ENCODE measurements at places on chromosomes 12 and 14. TPM values are rescaled to one million over a fixed set of nuclear protein-coding genes. Genes with fewer than 3 reads are reported as not detected.

The FOXG1 gene
- not detected for total RNA-seq

The TPPP2 gene
- not detected for total RNA-seq

- H3K27me3 ChIP-seq, result no peaks in the 10 kb centered on the region
- H3K36me3 ChIP-seq, result no peaks in the 10 kb centered on the region
- H3K4me1 ChIP-seq, result no peaks in the 10 kb centered on the region
- no peak for DNase-seq
- peak overlapping the region; percentile 98 for H3K27ac ChIP-seq
- H3K4me3 ChIP-seq, result peak overlapping the region; percentile 81
Measured at GRCh38 chr12:68609998-68610369, 715 bp upstream of the RAP1B start.

- no peaks in the 10 kb centered on the region for H3K36me3 ChIP-seq
- no peaks in the 10 kb centered on the region for H3K4me1 ChIP-seq
- no peak overlapping the region for H3K4me3 ChIP-seq
- no peaks in the 10 kb centered on the region for H3K27me3 ChIP-seq
- no peak overlapping the region for H3K27ac ChIP-seq
Measured at GRCh38 chr12:3204730-3205531, 127.8 kb downstream of the TSPAN9 start.

DNA sequence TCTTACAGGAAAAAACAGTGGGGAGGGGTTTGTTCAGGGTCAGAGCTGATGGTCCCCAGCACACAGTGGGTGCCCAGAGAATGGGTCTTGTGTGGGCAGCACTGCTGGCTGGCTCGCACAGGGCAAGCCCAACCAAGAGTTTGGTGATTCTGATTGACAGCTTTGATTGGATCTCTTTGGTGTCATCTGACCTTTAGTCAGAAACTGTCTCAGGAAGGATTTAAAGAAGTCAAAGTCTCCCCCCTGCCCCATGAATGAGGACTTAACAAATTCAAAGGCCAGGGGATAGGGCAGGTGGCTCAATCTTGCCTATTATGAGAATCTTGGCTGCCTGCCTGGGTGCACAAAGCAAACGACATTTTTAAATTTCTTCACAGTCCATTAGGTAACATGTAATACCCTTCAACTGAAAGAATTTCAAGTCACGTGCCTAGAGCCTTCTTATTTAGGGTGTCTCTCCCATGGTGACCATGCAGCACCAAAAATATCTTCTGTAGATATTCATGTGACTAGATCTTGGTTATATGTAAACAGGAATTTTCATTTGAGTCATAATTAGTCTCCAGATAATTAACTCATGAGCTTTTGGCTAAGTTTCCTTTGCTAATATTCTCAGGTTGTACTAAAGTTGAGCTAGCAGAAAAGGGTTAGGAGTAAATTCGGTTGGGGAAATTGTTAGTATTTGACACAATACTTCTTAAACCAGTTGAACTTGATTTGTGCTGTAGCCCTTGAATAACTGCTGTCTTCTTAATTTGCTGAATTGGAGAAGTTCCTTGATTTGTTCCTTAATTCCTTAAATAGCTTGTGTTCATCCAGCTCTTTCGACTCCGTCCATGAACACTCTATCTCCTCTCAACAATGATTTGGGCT lies 54.5 kb upstream of the HECTD1 start:
- no peaks in the 10 kb centered on the region for H3K27me3 ChIP-seq
- peaks cover 11% of the 10 kb centered on the region for H3K4me1 ChIP-seq
- peak; percentile 52 for DNase-seq
- peak overlapping the region; percentile 51 for H3K27ac ChIP-seq
- no peaks in the 10 kb centered on the region for H3K36me3 ChIP-seq

- H3K4me3 ChIP-seq, result no peak overlapping the region
- DNase-seq, result no peak
- H3K27me3 ChIP-seq, result no peaks in the 10 kb centered on the region
- no peaks in the 10 kb centered on the region for H3K4me1 ChIP-seq
Measured at GRCh38 chr14:37545174-37545573, 49.9 kb downstream of the FOXA1 start.

DNA sequence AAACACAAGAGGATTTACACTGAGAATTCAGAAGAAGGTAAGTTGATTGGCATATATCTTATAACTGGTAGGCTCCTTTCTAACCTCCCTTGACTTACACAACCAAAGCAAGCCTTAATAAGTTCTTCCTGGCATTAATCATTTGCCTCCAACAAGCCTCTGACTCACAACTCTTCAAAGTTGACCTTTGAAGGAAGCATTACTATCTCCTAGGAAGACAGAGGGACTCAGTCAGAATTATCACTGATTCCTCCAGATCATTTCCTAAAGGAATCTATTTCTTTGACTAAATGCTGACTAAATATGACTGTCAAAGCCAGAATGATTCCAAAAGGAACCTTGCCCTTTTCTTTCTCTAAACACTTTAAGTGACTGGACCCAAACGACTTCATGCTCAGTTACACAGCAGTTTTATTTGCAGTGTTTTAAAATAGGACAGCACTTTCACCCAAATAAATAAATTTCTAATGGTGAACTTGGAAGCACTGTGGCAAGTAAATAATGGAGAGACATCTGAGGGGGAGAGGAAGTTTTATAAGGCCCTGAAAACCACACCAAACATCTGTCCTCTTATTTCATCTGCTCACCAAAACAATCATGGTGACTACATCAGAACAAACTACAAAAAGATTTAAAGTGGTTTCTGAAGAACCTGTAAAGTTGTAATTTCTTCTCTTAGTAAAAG lies 128.2 kb downstream of the KLHL28 start:
- no peaks in the 10 kb centered on the region for H3K36me3 ChIP-seq
- no peaks in the 10 kb centered on the region for H3K4me1 ChIP-seq
- H3K4me3 ChIP-seq, result no peak overlapping the region
- no peak overlapping the region for H3K27ac ChIP-seq
- H3K27me3 ChIP-seq, result no peaks in the 10 kb centered on the region

DNA sequence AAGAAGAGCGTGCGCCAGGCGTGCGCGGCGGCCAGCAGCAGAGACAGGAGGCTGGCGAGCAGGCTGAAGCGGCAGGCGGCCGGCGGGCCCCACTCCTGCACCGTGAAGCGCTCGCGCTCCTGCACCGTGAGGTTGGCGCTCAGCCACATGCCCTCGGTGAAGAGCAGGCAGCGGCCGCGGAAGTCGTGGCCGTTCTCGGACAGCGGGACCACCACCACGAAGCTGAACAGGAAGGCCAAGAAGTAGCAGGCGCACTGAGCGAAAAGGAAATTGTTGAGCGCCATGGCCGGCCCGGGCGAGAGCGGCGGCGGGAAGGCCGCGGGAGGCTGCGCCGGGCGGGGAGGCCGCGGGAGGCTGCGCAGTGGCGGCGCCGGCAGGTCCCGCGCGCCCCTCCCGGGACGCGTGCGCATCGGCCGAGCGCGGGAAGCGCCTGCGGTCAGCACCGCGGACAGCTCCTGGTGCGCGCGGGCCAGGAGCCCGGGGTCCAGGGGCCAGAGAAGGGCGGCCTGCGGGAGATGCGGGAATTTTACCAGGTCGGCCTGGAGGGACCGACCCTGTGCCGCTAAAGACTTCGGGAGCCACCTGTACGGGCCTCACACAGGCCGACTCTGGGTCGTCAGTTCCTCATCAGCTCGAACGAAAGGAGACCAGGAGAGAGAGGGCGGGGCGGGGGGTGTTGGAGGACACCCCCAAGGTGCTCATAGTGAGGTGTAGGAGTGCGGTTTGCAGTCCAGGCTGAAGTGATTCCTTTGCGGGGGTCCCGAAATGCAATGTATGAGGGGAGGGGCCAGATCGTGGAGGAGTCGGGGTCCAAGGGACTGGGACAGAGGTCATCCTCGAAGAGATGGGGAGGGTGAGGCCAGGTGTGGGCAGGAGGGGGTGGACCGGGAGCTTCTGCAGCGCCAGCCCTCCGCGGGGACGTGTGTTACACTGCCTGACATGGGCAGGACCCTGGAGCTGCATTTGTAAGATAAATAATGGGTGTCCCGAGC lies at the start of gene TMEM179:
Gene TMEM179, minus strand, starts transcription at position 315 of the 992 bp plus-strand sequence. Its CDS starts 31 bp downstream, at position 284.
- no peaks in the 10 kb centered on the region for H3K4me1 ChIP-seq
- peak; percentile 29 for DNase-seq
- H3K36me3 ChIP-seq, result no peaks in the 10 kb centered on the region
- H3K4me3 ChIP-seq, result no peak within 1 kb of the TSS

DNA sequence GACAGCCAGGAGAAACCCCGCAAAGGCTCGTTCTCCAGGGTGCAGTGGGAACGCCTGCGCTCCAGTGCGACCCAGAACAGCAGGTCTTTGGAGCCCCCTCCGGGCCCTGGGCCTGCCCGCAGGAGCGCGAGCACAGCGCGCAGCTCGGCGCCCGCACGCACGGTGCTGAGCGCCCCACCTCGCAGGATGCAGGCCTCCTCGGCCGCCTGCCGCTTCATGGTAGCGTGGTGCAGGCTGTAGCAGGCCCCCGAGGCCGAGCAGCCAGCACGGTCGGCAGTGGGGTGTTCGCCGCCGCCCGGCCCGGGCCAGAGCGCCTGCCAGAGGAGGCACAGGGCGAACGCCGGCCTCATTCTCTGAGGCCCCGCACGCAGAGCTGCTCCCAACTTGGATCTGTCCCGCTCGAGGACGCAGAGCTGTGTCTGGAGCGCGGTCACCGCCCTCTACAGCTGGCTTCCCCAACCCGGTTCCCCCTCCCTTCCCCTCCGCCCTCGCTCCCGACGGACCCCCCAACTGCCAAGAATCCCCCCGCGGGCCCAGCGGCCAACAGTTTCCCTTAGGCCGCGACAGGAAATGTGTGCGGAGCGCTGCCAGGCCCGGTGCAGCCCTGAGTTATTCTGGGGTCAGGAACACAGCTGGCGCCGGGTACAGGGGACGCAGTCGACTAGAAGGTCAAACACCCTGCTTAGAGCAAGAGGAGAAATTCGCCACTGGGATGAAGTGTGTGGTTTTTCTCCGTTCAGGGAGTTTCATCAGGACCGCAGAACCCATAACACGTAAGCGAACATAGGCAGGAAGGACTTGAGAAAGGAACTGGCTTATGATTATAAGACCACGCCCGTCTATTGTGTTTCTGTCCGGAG lies at the start of gene CLEC14A:
Gene CLEC14A, minus strand, starts transcription at position 421 of the 860 bp plus-strand sequence. Its CDS starts 71 bp downstream, at position 350.
- peaks cover 14% of the 10 kb centered on the region for H3K27me3 ChIP-seq
- H3K4me1 ChIP-seq, result no peaks in the 10 kb centered on the region
- no peaks in the 10 kb centered on the region for H3K36me3 ChIP-seq
- peak within 1 kb of the TSS; percentile 45 for H3K4me3 ChIP-seq
- DNase-seq, result no peak

The PAPOLA gene
- 175 TPM for total RNA-seq

DNA sequence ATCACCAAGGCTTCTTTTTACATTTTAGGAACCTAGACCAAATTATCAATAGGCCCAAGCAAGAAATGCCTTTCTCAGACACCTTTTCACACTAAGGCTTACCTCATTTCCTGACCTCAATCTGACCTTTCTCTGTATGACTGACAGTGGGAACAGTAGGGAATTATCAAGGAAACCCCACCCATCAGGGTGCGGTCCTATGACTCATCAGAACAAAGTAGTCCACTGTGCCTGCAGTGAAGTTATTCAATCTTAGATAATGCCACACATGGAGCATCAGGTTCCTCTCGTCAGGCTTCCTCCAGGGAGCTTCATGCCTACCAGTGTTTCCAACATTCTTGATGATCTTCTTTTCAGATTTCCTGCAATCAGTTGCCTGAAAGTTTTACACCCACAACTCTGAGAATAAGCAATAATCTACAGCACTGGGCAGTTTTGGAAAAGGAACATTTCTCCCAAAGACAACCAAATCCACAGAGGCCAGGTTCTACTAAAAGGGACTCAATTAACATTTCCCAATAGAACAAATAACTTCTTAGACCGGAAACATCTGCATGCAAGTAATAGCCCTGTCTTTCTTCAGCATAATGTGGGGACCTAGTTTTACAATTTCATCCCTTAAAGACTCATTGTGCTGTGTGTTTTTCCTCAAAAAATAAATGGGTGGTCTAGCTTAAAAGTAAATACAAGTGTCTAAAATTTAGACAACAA lies 35.9 kb upstream of the TMTC2 start:
- H3K36me3 ChIP-seq, result no peaks in the 10 kb centered on the region
- no peak overlapping the region for H3K4me3 ChIP-seq
- no peaks in the 10 kb centered on the region for H3K27me3 ChIP-seq
- H3K27ac ChIP-seq, result peak overlapping the region; percentile 51
- DNase-seq, result peak; percentile 91

DNA sequence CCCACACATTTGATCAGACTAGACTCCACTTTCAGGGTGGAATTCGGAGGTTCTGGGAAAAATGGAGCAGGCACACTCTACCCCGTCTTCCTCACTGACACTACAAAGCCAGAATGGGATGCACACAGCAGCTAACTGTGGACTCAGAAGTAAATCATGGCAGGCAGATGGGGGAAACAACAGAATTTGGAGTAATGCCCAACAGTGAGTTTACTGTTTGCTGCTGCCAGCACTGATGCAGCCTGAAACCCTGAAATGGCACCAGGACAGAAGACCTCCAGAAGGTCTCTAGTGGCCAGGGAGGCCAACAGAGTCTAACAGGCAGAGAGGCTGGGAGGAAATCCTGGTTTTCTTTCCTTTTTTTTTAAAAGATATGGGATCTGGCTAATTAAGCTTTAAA lies 24.6 kb downstream of the KCTD10 start:
- H3K36me3 ChIP-seq, result no peaks in the 10 kb centered on the region
- DNase-seq, result no peak
- no peak overlapping the region for H3K27ac ChIP-seq
- H3K27me3 ChIP-seq, result no peaks in the 10 kb centered on the region
- no peak overlapping the region for H3K4me3 ChIP-seq

The RNASE3 gene
- total RNA-seq, result not detected

The ASPG gene
- 7.4 TPM for total RNA-seq

GRCh38 chr12:124721501-124722162 lies 142.0 kb downstream of the SCARB1 start:
- H3K27me3 ChIP-seq, result no peaks in the 10 kb centered on the region
- DNase-seq, result no peak
- H3K27ac ChIP-seq, result no peak overlapping the region
- no peaks in the 10 kb centered on the region for H3K4me1 ChIP-seq
- no peaks in the 10 kb centered on the region for H3K36me3 ChIP-seq
- H3K4me3 ChIP-seq, result no peak overlapping the region

DNA sequence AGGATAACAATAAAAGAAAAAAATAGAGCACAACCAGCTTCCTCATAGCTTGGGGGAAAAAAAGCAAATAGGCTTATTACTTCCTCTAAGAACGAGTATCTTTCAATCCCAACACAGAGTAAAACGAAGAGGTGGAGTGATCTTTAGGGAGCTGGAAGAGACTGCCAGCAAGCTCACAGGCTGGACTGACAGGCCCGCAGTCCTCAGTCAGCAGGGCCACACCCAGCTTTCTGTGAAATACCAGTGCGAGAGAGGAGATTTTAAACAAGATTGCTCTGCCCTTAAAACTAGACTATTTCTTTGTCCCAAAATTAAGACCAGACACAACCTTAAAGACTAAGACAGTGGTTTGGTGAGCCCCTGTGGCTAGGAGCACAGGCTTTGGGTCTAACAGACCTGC lies 32.9 kb downstream of the SETD3 start:
- no peaks in the 10 kb centered on the region for H3K27me3 ChIP-seq
- H3K4me3 ChIP-seq, result no peak overlapping the region
- DNase-seq, result no peak
- H3K27ac ChIP-seq, result no peak overlapping the region

The KRT77 gene
- not detected for total RNA-seq

The TSPAN9 gene
- 11.4 TPM for total RNA-seq
